ENCODE measurements at places on chromosomes 11 and 22.

DNA sequence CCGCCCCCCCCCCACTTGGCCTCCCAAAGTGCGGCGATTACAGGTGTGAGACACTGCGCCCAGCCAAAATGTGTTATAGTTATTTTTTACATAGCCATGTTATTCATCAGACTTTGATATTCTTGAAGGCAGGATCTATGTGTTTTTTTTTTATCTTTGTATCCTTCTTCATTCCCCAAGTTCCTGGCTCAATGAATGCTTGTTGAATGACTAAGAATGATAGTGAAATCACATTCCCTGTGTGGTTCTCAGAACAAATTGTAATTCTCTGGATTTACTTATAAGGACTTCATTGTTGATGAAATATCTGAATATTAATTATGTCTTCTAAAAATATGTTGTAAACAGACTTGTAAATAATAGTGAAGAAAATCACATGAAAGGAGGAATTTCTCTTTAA lies 33.5 kb downstream of the MMP7 start:
- DNase-seq = no peak

- no peak for DNase-seq
Measured at GRCh38 chr11:92769112-92769511, 200.3 kb upstream of the MTNR1B start.

DNA sequence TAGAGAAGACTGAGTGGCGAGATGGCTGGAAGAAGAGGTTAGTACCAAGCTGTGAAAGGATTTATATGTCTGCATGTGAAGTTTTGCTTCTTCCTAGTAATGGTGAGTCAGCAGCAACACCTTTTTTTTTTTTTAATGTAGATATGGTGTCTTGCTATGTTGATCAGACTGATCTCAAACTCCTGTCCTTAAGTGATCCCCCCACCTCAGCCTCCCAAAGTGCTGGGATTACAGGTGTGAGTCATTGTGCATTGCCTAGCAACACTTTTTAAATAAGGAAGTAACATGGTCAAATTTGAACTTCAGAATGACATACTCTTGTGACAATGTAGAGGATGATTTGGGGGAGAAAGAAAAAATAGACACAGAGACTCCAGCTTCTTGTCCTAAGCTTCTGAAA lies 6.5 kb upstream of the CSTPP1 start:
- no peak for DNase-seq

GRCh38 chr22:24146791-24147353 lies 34.4 kb upstream of the SUSD2 start:
- peak; percentile 52 for DNase-seq

- peak; percentile 56 for DNase-seq
Measured at GRCh38 chr11:33868647-33869461, 23.0 kb downstream of the LMO2 start.
